ENCODE measurements at places on chromosomes 4 and X.

GRCh38 chr4:14967982-14968381 is 34.3 kb upstream of the CPEB2 start:
- DNase-seq, result no peak

GRCh38 chr4:39664828-39665731 is 26.4 kb upstream of the SMIM14 start:
- DNase-seq, result no peak

DNA sequence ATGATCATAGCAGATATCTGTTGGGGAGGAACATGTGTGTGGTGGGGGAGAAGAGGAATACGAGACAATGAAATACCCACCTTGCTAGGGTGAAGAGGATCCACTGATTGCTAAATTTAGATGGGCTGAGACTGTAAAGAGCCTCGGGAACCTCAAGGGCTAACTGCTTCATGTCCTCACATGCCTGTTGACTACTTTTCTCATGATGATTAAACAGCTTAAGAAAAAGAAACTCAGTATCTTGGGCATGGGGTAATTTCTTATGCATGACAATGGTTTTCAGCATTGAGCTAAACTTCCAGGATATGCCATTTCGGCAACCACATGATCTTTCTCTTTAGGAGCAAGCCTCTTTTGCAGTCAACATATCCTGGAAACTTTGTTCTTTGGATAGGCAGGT is 3.9 kb upstream of the LNX1 start:
- DNase-seq, result no peak

- DNase-seq, result no peak
Measured at GRCh38 chr4:80393970-80394250, 58.4 kb downstream of the CFAP299 start.

- DNase-seq, result no peak
Measured at GRCh38 chr4:128268970-128269369, 18.6 kb downstream of the PGRMC2 start.

- DNase-seq, result peak; percentile 25
Measured at GRCh38 chrX:42955349-42955748, 177.4 kb upstream of the PPP1R2C start.
